ENCODE measurements at places on chromosomes 11 and 22.

GRCh38 chr11:57399972-57400578, 9.6 kb upstream of the PRG2 start:
- no peak for DNase-seq

GRCh38 chr22:26768952-26769351, 111.6 kb downstream of the MIAT start:
- DNase-seq, result no peak

GRCh38 chr11:76263166-76263565, 56.9 kb upstream of the WNT11 start:
- no peak for DNase-seq

DNA sequence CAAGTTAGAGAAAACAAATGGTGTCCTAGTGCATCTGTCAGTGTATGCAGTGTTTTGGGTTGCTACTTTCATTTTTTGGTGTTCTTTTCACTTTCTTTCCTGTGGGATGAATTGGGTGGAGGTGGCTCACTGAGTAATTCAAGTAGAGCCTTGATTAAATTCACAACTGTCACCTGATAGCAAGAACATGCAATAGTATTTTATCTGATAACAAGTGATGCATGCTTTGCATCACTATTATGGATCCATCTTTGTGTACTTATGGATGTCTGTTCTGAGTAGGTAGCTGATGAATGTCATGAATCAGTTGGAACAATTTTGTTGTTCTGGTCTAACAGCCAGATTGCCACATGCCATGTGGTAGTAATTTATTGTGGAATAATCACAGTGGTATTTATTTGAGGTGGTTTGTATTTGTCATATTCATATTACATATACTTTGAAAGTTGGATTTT, 87.5 kb downstream of the DDX10 start:
- DNase-seq, result no peak

DNA sequence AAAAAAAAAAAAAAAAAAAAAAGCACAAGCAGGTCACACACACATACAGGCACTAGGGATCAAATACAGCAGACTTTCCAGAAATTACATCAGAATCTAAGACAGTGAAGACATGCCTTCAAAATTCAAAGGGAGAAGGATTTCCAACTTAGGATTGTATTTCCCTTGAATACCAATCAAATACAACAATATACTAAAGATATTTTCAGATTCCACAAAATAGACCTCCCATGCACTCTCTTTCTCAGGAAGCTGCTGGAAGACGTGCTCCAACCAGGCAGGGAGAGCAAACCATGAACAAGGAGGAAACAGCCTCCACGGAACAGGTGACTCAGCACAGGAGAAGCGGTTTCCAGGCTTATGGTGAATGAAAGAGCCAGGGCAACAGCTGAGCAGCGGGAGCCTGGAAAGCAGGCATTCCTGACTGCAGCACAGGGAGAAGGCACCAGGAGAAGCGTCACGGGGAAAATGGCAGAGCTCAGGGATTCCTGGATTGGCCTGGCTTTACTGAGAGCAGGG, 32.0 kb downstream of the TMEM184B start:
- no peak for DNase-seq

DNA sequence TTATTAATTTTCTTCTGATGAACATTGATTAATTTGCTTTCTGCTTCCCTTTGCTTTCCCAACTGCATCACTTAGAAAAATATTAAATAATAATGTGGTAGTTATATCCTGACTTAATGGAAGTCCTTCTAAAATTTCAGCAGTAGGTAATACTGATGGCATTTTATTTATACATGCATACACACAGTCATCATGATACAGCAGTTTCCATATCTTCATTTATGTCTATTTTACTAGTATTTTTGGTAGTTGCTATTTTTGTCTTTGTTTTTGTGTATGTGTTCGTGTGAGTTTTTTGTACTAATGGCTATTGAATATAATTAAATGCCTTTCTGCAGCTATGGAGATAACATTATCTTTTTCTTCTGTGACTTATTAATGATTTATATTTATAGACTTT, 484.7 kb upstream of the CNTN5 start:
- DNase-seq, result no peak

- no peak for DNase-seq
These were observed 55.0 kb upstream of the USP47 start for GRCh38 chr11:11786771-11787170.

DNA sequence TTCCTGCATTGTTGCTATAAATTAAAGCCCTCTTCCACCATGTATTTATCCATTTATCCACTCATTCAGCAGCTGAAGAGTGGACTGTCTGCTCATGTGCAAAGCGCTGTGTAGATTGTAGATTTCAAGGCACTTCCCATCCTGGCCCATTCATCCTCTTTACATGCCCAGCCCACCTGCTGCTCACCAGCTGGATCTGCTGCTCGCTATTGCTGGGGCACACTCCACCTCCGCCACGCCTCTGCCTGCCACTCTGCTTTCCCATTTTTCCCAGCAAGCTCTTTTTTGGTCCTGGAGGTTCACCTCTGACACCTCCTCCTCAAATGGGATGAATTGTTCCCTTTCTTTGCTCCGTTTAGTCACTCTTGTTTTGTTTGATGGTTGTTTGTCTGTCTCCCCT, 48.3 kb downstream of the CEP164 start:
- no peak for DNase-seq

DNA sequence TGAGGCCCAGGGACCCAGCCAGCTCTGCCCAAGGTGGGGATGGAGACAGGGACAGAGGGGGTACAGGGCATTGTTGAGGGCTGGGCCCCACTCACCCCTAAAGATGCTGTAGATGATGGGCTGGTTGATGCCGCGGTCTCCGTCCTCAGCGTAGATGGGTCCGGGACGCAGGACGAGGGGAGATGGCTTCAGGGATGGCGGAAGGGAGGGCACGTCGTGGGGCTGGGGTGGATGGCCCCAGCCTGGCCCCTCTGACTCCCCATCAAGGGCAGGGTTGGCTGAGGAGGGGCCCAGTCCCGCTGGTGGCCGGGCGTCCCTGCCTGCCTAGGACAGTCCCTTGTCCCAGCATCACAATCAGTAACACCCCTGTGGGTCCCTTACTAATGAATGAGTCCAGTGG, 4.5 kb upstream of the IRF7 start:
- DNase-seq, result no peak

DNA sequence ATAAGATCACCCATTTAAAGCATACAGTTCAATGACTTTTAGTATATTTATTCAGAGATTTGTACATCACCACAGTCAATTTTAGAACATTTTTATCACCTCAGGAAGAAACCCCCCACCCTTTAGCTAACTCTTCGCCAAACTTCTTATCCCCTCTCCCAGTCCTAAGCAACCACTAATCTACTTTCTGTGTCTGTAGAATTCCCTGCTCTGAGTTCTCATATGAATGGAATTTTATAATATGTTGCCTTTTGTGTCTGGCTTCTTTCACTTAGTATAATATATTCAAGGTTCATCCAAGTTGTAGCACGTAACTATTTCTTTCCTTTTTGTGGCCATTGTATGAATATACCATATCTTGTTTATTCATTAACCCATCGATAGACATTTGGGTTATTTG, 3.6 kb downstream of the ANKRD13D start:
- no peak for DNase-seq

DNA sequence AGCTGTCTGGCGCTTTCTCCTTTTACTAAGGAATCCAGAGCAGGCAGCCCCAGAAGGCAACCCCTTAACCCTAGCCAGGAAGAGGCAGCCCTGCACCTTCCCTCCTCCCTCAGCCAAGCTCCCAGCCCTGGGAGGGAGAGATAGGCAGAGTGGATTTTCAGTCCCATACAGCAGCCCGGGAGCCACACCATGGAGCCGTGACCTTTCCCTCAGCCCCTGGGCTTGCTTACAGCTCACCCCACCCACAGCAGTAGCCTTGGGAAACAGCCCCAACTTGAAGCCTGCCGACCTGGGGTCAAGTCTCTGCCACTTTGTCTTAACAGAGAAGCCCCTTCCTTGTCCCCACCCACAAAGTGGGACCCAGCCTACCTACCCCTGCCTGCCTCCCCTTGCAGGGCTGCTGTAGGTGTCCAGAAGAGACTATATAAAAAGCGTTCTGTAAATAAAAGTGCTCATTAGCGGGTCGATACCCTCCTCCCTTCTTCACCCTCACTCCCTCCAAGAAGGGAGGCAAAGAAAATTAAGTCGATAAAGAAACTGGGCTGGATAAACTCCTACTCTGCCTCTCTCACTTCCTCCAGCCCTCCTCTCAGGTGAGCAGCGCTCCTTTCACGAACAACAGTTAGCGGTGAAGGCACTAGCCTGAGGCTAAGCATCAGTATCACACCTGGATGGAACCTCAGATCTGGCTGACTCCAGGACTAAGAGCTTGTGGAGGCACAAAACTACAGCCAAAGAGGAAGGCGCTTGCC, 4.2 kb downstream of the TST start:
- no peak for DNase-seq

Data from activated CD4-positive, alpha-beta T cell treated with anti-CD3 and anti-CD28 coated beads for 48 hours (primary cell).